ENCODE measurements at places on chromosomes 12 and 14.

DNA sequence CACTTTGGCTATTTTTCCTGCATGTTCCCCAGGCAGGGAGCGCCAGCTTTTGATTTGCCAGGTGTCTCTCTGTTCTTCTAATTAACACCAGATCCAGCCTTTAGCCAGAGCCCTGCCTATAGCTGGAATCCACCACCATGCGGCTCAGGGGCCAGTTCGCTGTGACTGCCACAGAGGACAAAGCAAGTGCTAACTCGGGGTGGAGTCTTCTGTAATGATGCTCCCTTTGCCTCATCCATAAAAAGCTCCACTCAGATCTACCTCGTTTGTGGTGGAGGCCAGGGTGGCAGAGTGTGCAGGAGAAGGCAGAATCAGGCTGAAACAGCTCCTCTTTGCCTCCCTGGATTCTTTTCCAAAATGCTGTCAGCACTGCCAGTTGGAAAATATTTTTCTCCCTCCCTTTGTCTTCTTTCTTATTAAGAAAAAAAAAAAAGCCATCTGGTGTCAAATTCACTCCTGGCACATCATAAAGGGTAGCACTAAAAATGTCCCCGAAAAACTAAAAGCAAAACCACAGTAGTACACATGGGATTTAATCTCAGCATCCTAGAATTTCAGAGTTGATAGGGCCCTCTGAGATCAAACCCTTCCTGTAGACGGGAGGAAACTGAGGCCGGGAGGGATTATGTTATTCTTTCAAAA lies 18.0 kb upstream of the CTDSP2 start:
- no peak for DNase-seq

GRCh38 chr12:69329669-69330428 lies 18.3 kb upstream of the LYZ start:
- DNase-seq: no peak

DNA sequence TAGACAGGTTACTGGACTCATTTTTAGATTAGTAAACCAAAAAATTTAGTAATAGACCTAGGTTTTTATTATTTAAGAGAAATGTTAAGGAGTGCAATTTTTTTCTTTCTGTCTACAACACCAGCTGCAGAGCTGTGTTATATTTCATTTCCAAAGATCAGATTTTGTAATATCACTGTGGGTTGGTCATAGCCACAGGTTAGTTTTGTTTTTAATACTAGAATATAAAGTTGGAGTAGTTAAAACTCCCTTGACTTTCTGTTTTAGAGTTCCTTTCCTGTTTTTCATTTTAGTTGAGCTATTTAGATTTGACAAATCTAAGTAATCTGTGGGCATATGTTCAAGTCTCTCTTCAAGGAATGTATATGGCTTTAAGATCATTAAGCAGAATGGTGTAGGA lies 30.7 kb upstream of the GARIN2 start:
- no peak for DNase-seq

GRCh38 chr12:6978188-6978587 lies 7.5 kb downstream of the EMG1 start:
- DNase-seq: no peak

DNA sequence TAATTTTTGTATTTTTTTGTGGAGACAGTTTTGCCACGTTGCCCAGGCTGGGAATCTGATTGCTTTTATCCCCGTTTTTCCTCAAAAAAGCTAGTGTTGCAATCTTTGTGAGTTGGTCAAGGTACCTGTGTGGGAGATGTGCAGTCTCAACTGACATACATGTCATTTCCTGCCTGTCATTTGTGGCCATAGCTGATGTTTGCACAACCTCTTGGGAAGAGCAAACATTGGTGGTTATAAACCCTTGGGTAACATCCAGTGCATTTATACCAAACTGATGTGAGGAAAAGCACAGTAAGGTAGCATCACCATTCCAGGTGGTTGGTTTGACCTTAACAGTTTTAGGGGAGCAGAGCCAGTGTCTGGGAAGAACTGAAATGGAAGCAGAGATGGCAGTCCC lies 54.7 kb downstream of the ATG14 start:
- no peak for DNase-seq

DNA sequence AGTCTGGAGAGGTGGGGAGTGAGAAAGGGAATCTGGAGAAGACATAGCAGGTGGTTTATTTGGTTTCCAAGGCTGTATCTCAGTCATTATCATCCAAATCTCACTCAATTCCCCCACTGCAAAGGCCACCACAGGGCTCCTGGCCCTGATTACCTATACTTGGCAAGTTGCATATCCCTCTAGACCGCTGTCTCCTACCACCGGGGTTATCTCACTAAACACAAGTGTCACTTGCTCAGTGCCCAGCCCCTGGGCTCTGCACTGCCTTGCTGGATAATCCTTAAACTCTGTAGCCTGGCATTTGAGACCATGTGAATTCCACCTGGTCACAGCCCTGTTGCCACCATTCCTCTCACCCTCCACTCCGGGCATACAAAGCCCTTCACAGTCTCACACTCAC lies 119.0 kb downstream of the RTN1 start:
- no peak for DNase-seq

GRCh38 chr14:100664841-100665510 lies 61.7 kb upstream of the DLK1 start:
- no peak for DNase-seq

GRCh38 chr12:27213304-27213703 lies 30.8 kb upstream of the STK38L start:
- no peak for DNase-seq

- no peak for DNase-seq
Measured at GRCh38 chr14:68955164-68955850, 23.8 kb downstream of the ACTN1 start.

DNA sequence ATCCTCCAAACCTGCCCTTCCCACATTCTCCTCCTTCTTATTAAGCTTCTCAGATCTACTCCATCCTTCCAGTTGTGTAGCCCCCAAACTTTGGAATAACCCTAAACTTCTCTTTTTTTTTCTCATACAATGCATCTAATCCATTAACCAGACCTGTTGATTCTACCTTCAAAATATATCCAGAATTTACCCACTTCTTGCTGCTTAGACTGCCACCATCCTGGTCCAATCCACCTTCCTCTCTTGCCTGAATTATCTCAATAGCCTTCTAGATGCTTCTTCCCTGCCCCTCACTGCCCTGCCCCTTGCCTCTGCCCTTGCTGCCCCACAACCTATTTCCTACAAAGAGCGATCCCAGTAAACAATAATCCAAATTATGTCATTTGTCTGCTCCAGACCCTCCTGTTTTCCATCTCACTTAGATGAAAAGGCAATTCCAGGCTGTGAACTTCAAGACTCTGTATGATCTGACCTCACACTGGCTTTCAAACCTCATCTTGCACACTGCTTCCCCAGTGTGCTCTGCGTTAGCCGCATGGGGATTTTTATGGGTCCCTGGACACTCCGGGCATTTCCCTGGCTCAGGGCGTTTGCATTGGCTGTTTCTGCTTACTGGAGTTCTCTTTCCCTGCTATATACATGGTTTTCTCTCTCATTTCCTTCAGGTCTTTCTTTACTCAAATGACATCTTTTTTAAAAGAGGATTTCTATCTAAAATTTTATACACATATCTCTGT lies 42.6 kb upstream of the HIF1A start:
- no peak for DNase-seq

- peak; percentile 68 for DNase-seq
Measured at GRCh38 chr12:51341251-51342007, 5.0 kb downstream of the CELA1 start.

DNA sequence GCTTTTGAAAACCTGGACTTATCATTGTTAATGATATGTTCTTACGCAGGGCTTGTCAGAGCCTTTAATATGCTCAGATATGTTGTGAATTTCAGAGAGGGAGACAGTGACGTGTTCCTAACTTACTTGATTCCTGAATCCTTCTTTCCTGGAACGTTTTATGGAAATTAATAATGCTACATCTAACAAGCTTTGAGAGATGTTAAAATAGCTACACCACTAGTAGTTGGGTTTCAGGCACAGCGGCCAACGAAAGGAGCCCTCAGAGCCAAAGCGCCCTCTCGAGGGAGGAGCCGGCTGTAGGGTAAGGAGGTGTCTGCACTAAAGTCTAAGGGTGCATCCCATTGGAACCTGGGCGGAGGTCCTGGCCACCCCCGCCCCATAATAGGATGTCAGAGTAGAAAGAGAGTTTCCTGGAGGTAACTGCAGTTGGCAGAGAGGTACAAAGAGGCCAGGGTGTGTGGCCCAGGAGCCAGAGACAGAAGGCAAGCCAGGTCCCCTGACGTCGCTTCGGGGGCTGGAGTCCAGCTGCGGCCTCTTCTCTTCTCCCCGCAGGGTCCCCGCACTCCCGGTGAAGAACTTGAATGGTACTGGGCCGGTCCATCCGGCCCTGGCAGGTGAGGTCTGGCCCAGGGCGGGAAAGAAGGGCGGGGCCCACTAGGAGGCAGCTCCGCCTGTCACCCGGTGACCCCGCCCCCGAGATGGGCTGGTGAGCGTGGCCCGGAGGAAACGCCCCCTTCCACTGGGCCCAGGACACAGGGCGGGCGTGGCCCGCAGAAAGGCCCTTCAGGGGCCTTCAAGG lies 36.3 kb downstream of the DTX1 start:
- no peak for DNase-seq
